ENCODE measurements at places on chromosomes 7 and 10. TPM values are rescaled to one million over a fixed set of nuclear protein-coding genes. Genes with fewer than 3 reads are reported as not detected.

GRCh38 chr7:36127075-36127740, 25.8 kb upstream of the EEPD1 start:
- no peak for DNase-seq

The FFAR4 gene
- total RNA-seq: not detected

DNA sequence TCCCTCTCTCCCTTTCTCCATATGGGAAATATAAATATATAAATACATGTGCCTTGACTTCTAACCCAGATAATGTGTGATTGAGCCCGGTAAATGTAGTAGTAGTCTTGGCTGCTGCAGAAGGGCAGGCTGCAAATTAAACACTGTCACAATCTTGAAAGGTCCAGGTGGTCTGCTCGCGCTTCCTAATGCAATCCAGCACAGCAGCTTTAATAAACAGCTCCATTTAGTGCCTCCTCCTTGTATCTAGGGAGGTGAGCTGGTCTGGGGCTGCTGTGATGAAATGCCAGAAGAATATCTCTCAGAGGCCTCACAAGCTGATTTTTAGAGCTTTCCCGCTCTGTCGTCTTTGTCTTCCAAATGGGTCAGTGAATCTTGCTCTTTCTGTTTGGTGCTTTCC, 782 bp downstream of the POU6F2 start:
- no peak for DNase-seq

DNA sequence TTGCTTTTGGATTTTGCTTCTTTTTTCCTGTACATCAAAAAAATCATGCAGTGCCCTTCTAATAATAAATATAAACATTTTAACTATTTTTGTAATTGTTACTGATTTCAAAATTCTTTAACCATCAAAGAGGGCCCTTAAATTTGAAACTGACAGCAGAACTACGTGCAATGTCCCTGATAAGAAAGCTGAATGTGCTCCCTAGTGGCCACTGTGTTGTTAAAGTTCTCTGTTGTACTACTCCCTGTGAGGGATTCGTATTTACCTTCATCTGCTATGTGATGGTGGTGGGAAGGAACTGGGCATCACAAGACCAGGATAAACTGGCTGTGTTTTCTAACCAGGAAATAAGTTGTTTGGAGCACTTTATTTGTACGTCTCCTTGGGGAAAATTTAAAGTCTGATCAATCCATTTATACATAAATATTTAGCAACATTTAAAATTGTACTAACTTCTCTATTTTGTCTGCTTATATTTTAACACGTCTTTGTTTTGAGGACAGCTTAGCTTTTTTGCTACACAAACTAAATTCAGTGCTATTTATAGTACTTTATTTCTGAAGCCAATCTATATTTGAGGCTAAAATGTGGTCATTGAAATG, 322.4 kb downstream of the HGF start:
- peak; percentile 90 for DNase-seq

The PNLIPRP3 gene
- 13.6 TPM for total RNA-seq

The C7orf33 gene
- total RNA-seq: not detected

The PRDX3 gene
- total RNA-seq: 245 TPM

DNA sequence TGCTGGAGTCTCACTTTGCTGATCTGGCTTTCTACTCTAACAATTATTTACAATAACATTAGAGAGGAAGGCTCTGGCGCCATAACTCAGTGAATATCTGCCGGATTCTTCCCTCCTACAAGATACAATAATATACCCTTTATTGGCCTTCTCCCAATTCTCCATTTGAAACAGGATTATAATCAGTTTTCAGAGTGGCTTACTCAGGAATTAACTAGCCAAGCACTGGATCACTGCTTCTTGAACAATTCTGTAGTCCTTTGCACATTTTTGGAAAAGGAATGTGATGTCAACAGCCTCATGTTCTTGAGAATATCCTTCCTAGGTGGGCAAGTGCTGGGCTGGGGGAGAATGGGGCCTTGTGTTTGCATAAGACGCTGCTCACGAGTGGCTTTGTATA, 125.9 kb downstream of the HIPK2 start:
- DNase-seq: no peak

The NUTM2E gene
- 0.03 TPM for total RNA-seq

- DNase-seq: no peak
Observed at GRCh38 chr7:608361-608760, 88.7 kb upstream of the PDGFA start.

The C10orf67 gene
- not detected for total RNA-seq

The CDH23 gene
- 0.29 TPM for total RNA-seq

DNA sequence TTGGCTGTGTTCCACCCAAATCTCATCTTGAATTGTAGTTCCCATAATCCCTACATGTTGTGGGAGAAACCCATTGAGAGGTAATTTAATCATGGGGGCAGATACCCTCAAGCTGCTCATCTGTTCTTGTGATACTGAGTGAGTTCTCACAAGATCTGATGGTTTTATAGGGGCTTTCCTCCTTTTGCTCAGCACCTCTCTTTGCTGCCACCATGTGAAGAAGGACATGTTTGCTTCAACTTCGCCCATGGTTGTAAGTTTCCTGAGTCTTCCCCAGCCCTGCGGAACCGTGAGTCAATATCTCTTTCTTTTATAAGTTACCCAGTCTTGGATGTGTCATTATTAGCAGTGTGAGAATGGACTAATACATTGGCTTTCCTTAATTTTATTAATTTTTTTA, 527.8 kb downstream of the MDFIC start:
- no peak for DNase-seq

- DNase-seq: no peak
Observed at GRCh38 chr7:47582764-47583738, 1.1 kb upstream of the TNS3 start.

The SFRP5 gene
- total RNA-seq: 0.21 TPM

- DNase-seq: no peak
Observed at GRCh38 chr10:27564880-27565279, 60.8 kb downstream of the RAB18 start.

DNA sequence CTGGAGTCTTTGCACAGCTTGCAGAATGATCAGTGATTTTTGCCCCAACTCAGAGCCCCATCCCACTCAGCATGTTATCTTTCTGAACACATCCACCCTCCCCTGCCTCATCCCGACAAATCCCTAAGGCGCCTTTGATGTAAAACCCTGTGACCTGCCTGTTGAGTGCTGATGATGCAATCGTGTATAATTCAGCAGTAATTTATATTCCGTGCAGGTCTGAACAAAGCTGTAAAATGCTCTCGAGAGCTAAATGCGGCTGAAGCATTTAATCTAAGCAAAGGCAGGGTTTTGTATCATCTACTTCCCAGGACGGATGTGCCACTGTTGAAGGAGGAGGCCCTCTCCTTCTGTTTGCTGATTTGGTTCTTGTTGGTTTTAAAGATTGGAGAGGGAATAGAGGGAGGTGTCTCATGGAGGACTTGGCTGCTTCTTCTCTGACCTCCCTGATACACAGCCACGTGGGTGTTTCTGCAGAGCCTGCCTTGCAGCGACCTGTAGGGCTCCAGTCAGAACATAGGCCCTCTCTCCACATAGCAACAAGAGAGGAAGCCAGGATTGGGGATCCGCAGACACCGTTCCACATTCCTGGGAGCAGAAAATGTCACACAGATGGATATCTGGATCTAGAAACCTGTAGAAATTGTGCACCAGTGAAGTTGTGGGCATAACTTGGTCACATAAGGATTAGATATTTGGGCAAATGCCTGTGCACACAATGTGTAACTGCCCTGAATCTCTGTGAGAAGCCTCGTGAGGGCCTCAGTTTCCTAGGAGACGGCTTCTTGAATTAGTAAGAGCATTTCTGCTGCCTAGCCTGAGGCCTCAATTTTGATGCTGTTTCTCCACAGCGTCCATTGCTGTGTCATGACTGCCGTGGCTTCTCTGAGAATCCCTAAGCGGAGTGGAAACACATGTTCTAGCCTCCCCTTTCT, 90.2 kb upstream of the AGK start:
- no peak for DNase-seq

DNA sequence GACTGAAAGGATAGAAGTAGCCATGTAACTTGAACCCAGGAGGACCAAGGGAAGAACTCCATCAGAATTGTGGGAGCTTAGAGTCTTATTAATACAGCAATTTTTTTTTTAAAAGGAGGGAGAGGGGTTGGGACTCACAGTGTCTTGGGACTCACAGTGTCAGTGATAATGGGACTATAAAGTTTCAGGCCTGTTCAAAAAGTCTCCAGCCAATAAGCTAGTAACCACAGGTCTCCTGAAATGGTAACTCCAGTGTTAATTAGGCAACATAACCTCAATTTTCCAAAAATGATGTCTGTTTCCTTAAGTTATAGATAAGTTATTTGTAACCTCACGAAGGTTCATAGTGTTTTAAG, 2.4 kb upstream of the HNRNPH3 start:
- no peak for DNase-seq

The HOXA9 gene
- total RNA-seq: not detected

The STEAP1 gene
- total RNA-seq: 20.7 TPM

DNA sequence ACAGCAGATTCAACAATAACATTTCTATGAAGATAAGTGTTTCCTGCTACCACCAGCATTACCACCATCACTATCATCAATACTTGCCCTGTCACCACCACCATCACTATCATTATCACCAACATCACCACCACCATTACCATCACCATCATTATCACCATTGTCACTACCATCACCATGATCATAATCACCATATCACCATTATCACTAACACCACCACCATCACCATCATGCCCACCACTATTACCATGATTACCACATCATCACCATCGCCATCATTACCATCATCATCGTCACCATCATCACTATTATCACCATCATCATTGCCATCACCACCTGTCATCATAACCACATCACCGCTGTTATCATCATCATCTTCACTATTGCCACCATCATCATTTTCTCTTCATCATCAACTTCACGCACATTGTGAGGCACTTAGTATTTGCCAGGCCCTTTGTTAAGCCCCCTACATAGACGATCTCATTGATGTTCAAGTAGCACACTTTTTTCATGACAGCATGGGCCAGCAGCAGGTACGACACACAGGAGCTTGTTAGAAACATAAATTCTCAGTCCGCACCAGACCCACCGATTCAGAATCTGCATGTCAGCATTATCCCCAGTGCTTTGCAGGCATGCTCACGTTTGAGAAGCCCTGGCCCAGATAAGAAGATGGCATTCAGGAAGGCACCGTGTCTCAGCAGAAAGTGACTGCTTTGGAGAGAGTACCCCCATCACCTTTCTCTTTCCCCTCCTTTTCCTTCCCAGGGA, 161.1 kb downstream of the ADAM12 start:
- DNase-seq: no peak

DNA sequence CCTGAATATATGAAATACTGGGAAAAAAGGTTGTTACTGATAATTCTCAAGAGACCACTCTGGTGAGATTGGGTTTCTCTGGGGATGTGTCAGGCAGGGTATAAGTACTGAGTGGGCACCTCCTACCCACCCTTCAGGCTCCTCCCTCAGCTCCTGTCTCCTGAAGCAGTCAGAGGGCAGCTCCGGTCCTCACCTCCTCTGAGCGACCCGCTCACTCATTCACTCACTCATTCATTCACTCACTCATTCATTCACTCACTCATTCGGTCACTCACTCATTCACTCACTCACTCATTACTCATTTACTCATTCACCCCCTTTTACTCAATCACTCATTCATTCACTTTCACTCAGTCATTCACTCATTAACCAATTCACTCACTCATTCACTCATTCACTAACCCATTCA, 6.9 kb upstream of the PFKP start:
- DNase-seq: no peak

- DNase-seq: peak; percentile 85
Observed at GRCh38 chr7:76318488-76319353, 16.2 kb downstream of the HSPB1 start.

- DNase-seq: no peak
Observed at GRCh38 chr10:72295330-72295910, 21.7 kb downstream of the DDIT4 start.

GRCh38 chr10:3889961-3890522, 105.0 kb upstream of the KLF6 start:
- peak; percentile 55 for DNase-seq

DNA sequence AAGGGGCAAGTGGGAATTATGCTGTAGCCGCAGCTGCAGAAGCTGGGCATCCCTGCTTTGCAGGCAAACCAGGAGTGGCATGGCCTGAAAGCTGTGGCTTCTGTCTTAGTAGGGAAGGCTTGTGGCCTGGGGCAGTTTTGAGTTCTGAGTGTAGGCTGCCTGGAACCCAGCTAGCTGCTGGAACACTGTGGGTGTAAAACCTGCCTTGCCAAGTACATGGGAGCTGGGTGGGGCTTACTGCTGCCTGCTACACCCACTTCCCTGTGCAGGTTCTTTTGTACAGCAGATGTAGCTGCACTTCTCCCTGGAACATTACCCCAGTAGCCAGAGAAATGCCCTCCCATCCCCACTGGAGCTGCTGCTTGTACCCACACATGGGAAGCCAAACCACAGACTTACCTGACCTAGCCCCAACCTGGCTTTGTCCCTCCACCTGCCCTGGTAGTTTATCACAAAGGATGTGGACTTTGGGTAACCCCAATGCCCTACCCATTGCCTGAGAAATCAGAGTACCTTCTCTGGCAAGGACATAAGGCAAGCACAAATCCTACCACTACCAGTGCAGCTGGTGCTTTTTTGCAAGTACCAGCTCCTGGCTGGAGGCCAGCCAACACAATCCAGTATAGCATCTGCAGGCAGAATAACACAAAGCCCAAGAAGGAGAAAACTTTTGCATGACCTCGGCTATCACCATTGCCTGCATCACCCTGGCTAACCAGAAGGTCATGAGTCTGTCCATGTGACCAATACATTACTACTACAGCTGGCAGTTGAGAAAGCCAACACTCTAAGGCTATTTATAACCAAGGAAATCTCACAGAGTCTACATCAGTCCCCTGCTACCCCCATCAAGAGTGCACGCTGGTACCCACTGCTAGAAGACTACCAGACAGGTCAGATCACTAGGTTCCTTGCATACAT, 26.5 kb upstream of the PPP1R3A start:
- peak; percentile 26 for DNase-seq

DNA sequence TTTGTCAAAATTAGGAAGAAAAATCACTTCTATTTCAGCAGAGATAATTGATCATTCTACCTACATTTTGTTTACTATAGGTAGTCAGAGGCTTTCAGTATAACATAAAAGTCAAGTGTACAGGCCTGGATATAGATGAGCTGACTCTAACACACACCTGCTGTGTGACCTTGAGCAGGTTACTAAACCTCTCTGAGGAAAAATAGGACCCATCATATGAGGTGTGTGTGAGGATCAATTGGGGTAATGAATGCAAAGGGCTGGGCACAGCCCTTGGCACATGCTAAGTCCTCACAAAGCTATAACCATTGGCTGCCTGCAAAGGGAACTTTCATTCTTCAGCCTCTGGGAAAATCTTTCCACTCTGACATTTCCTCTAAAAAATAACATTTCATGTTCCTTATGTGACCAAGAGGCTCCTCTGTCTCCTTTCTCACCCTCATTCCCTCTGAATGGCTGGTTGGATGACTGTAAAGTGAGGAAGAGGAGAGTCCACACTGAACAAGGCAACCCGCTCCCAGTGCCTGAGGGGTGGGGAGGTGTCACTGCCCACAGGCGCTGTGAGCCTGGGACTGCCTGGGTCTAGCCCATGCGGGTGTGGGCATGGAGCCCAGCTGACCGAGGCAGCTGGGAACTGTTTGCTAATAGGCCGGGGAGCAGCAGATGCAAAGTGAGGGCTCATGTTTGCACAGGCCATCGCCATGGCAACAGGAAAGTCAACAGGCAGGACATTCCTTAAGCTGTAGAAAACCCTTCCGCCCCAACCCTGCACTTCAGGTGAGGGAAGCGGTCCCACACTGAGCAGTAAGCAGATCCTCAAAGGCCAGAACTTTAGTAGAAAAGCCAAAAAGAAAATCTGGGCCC, 36.8 kb downstream of the MYOF start:
- peak; percentile 16 for DNase-seq

- no peak for DNase-seq
Observed at GRCh38 chr10:13788711-13789447, 202.1 kb downstream of the PRPF18 start.

- DNase-seq: no peak
Observed at GRCh38 chr10:31341552-31341951, 22.5 kb downstream of the ZEB1 start.

Data from SK-MEL-5 (cell line).